ENCODE measurements at places on chromosomes 12 and 14.

DNA sequence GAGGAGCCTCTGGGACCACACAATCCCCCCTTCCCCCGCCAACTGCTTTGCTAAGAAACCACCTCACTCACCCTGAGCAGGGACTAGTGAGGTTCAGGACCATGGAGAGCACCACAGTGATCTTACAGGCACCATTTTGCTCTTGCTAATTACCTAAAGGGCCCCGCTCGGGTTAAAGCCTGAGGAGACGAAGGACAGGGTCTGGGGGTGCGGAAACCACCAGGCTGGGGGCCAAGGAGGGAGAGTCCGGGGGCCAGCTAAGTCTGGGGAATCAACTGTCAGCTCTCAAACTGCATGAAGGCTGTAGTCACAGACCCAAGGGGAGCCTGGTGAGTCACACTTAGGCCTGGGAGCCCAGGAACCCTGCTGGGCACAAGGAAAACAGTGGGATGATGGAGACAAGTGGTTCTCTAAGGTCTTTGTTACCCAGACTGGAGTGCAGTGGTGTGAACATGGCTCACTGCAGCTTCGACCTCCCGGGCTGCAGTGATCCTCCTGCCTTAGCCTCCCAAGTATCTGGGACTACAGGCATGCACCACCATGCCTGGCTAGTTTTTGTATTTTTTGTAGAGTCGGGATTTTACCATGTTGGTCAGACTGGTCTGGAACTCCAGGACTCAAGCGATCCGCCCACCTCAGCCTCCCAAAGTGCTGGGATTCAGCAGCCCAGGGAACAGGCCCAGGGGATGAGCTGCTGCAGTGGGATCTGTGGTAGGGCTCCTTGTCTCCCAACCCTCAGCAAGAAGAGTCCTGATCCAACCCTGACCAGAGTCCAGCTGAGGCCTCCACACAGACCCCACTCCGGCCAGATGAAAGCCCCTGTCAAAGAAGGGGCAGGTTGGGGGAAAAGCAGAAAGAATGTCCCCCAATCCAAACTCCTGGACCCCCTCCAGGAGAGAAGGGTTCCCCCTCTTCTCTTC is 98.8 kb downstream of the CALM1 start:
- DNase-seq, result peak; percentile 71

GRCh38 chr12:121925358-121925695 is 6.9 kb downstream of the CFAP251 start:
- no peak for DNase-seq

DNA sequence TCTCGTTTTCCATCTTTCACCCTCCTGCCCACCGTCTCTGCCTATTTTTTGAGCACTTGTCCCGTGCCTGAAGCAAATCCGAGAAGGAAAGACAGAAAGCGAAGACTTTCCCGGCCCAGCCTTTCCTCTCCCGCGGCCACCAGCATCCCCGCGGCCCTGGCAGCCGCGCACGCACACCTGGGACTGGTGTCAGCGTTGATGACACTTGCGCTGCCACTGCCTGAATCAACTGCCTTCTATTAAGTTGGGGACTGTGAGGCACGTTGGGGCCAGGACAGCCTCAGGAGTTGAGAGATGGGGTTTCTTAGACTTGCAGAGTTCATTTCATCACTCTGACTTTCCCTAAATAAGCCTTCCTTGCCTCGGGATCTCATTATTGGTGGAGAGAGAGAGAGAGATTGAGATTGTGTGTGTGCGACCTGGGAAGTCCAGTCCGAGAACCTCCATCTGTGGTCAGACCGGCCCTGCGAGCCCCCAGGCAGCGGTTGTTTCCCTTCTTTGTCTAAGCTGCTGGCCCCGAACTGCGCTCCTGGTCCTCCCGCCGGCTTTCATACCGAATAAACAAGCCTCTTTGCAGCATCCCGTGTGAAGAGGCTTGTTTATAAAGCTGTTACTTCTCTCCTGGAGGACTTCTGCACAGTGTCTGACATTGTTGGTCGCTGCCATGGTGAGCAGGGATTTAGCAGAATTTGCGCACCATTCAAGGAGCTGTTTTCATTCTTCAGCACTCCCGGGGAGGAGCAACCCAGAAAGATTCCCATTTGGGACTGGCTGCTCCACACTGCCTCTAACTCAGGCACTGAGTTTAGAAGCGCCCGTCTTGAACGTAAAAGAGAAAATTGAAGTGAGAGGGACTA is 1.5 kb downstream of the PDZRN4 start:
- peak; percentile 22 for DNase-seq

DNA sequence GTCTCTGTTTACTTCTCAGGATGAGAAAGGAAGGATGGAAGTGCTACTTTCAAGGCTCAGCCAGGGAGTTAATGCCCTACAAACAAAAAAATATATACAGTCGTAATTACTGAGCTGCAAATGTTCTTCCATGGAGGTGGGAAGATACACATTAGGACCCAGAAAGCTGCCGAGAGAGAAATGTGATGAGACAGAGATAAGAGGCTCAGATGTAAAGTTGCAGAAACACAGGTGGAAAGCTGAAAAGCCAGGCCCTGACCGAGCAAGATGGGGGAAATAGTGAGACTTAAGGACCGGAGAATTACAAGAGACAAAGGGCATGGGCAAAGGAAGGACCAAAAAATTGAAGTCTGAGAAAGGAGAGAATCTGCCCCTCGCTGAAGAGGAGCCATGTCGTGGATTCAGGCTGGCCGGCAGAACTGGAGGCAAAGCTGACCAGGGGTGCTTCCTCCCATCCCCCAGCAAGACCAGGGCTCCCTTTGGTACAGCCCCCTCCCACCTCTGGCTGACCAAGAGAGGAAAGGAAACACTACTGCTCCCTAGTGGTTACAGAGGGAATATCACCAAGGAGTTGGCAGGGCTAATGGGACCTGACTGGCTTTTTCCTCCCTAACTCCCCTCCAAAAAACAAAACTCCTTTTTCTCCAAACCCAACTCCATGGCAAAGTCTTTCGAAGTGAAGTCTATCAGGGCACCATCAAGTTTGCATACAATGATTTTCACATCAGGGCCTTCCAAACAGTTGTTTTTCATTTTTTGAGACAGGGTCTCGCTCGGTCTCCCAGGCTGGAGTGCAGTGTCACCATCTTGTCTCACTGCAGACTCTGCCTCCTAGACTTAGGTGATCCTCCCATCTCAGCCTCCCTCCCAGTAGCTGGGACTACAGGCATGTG is 12.1 kb downstream of the ZFHX2 start:
- no peak for DNase-seq

GRCh38 chr12:48572326-48572725 is 2.5 kb upstream of the LALBA start:
- no peak for DNase-seq

- DNase-seq, result no peak
Measured at GRCh38 chr12:67599691-67600090, 48.9 kb upstream of the DYRK2 start.

- DNase-seq, result no peak
Measured at GRCh38 chr12:122094735-122095631, 16.4 kb downstream of the MLXIP start.

GRCh38 chr12:125683748-125684381 is 618.6 kb downstream of the AACS start:
- DNase-seq, result no peak

- peak; percentile 67 for DNase-seq
Measured at GRCh38 chr12:41962171-41962572, 182.5 kb downstream of the GXYLT1 start.

DNA sequence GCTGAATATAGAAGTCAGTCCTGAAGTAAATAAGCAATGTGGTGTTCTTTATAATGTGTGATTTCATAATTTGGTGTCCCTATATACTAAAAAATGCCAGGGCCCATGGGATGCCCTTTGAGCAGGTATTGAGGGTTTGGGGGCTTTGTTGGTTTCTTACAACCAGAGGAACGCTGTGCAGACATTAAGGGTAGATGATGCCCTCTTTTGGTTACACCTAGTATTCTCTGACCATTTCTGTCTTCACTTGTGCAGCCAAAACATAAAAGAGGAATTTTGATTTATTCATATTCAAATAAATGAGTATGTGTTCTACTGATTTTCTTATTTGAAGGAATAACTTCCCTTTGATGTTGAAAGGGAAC is 3.0 kb downstream of the LGR5 start:
- no peak for DNase-seq

DNA sequence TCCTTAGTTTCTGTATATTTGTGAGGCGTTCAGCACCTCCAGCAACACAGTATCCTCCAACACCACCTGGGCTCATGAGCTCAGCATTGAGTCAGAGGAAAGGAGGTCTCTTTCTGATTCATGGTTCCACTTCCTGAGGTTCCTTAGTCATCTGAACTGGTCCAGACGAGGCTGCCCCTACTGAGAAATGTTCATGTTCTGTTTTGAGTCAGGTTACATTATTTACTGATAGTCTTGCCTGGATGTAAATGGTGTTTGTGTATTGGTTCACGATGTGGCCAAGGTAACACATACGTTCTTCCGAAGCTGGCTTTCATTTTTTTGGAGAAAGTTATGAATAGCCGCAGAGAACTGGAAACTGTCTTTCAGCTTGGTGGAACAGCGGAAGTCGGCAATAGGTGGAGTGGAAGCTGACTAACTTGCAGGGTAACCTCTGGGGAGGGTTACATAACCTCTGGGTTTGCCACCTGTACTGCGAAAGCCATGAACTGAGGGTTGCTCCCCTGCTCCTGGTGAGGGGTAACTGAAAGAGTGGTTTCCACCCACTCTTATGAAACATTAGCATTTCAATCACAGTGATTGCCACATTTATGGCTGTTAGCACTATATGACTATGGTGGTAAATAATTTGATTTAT is 42.2 kb upstream of the MANSC4 start:
- DNase-seq, result no peak

DNA sequence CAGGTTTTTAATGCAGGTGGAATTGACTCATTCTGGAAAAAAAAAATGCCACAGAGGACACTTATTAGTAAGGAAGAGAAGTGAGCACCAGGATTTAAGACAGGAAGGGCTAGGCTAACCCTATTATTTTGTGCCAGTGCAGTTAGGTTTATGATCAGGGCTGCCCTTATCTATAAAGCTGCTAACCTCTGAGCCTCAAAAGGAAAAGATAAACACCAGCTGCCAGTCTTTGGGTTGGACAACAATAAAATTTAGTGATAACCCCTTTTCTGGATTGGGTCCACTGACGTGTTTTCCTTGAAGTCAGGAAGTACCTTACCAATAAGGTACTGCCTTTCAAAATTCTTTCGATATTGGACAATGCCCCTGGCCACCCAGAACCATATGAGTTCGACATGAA is 128.9 kb downstream of the NUBPL start:
- no peak for DNase-seq

- no peak for DNase-seq
Measured at GRCh38 chr14:24165785-24166184, 4.7 kb downstream of the IRF9 start.

DNA sequence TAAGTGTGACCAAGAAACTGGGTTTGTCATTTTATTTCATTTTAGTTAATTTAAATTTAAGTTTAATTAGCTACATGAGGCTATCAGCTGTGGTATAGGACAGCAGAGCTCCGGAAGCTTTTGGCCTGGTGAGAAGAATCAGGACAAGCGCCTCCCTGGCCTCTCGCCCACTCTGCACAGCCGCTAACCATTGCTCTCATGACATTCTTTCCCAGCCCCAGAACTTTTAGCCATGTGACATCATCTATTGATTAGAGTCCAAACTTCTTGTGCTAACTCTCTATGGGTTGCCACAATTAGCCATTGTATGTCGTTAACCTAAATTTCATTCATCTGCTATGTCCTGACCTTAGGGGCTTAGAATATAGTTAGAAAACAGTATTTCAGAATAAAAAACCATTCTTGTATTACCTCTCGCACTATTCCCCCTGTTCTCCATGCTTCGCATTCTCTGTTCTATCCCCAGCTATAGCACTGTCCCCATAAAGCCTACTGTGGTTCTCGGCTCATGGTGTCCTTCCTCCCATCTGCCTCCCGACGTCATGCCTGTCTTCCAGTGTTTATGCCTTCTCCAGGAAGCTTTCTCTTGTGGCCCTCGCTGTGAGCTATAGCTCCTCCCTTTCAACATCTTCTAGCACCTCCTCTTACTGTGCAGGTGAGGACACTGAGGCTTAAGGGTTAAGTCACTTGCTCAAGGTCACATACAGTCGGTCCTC is 23.5 kb downstream of the SSH1 start:
- DNase-seq, result peak; percentile 77

- no peak for DNase-seq
Measured at GRCh38 chr14:92666251-92666650, 82.2 kb downstream of the LGMN start.

- no peak for DNase-seq
Measured at GRCh38 chr12:56216461-56216860, 5.3 kb downstream of the RNF41 start.

DNA sequence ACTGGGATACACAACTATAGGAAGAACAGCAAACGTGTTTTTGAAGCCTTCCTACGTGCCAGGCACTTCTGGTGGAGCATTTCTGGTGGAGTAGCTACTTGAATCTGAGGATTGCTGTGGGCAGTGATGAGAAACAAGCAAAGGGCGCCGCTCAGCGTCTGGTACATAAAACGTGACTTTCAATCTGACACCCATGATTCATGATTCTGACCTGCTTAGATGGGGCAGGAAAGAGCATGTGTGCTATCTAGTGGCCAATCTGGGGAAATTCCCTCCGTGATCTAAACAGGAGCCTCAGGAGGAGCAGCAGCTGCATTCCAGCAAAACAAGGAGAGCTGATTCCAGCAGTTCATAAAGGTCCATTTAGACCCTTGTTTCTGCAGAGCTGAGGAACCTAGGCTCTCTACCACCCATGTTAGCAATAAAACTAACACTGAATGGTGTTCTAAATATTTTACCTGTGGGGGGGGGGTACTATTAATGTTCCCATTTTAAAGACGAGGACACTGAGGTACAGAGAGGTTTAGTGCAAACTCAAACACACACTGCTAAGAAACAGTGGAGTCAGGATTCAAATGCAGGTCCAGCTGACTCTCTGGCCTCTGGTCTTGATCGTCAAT is 37.8 kb downstream of the PAH start:
- peak; percentile 27 for DNase-seq

- DNase-seq, result no peak
Measured at GRCh38 chr12:56805355-56805754, 42.2 kb downstream of the HSD17B6 start.

DNA sequence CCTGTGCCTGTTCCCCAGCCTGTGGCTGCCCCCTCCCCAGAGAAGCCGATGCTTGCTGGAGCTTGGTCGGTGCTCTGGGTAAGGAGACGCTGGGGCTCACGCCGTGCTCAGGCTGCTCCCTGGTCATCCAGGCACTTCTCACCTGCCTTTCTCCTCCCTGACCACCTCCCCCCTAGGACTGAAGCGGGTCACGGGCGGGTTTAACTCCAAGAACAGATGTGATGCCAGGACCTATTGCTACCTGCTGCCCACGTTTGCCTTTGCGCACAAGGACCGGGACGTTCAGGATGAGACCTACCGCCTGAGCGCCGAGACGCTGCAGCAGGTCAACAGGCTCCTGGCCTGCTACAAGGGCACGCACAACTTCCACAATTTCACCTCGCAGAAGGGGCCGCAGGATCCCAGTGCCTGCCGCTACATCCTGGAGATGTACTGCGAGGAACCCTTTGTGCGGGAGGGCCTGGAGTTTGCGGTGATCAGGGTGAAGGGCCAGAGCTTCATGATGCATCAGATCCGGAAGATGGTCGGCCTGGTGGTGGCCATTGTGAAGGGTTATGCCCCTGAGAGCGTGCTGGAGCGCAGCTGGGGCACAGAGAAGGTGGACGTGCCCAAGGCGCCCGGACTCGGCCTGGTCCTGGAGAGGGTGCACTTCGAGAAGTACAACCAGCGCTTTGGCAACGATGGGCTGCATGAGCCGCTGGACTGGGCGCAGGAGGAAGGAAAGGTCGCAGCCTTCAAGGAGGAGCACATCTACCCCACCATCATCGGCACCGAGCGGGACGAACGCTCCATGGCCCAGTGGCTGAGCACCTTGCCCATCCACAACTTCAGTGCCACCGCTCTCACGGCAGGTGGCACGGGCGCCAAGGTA is 8.4 kb upstream of the EP400 start:
- DNase-seq, result no peak

All from right hindlimb (tissue), 1 donor.